ENCODE measurements at places on chromosomes 1 and 21.

DNA sequence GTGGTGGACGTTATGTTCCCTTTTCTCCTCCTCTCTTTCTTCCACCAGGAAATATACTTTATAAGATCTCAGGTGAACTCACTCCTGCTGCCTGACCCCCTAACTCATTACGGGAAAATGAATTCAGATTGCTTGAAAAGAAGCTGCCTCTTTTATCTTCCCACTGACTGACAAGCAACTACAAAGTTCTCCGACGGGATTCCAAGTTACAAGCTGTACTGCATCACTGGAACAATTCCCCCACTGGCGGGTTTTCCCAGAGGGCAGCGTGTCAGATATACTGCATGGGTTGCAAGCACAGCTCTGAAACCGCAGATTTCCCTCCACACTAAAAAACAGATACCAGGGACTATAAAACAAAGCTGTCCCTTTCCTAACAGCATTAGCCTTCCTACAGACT, 390.6 kb downstream of the KCTD3 start:
- DNase-seq = no peak

DNA sequence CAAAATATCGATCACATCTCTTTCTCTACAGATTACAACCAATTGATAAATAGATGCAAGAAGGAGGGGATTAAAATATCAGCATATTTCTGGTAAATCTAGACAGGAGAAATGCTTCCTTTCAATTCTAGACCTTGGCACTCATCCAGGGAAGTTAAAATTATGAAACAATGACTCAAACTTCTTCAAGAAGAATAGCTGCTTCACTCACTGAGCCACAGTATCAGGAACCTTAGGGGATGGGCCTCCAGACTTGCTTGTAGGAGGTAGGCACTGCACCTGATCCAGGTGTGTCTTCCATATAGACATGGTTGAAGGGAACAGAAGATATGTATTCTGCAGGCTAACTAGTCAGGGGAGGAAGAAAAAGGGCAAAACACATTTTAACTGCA, 9.8 kb downstream of the SLAMF7 start:
- no peak for DNase-seq

GRCh38 chr1:155255243-155256007, at the start of gene ENTREP3:
Gene ENTREP3 (minus strand): TSS chr1:155255483. CDS start chr1:155254877, 606 bp downstream.
- DNase-seq = peak; percentile 89

- no peak for DNase-seq
Measured at GRCh38 chr1:230836347-230836746, 32.0 kb downstream of the C1orf198 start.

DNA sequence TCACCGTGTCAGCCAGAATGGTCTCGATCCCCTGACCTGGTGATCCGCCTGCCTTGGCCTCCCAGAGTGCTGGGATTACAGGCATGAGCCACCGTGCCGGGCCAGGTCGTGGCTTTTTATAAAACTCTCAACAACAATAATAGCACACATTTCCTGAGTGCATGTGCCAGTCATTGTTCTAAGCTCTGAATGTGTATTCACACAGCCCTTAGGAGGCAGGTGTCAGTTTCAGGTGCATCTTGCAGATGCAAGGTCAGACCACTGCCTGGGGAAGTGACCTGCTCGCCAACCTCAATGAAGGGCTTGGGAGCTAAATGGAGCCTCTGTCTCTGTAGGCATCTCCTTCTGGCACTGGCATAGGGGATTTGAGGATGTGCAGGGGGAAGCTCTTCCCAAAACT, 1.6 kb upstream of the LEFTY2 start:
- no peak for DNase-seq

- no peak for DNase-seq
Measured at GRCh38 chr1:167033646-167034045, 44.6 kb downstream of the MAEL start.

- DNase-seq = no peak
Measured at GRCh38 chr1:176670853-176671252, 207.9 kb downstream of the PAPPA2 start.

GRCh38 chr1:91776068-91776794, 109.7 kb downstream of the TGFBR3 start:
- no peak for DNase-seq

DNA sequence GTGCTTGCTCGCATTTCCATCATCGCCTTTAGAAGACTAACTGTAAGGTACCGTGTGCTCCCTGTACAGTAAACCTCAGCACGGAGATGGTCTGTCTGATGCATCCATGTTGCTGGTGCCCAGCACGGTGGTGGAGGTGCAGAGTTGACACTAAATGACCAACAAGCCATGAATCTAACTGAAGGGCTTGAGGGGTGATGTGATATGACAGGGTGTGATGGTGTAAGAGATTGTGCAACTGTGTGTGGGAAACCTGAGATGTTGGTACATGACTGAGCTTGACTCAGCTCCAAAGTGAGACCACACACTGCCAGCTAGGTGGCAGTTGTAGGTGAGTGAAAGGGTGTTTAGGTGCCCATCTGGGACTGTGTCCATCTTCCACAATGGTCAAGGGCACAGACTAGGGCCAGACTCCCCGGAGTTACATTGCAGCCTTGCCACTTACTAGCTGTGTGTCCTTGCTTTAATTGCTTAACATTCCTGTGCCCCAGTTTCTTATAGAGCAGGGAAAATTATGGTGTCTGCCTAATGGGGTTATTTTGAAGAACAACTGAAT, 21.4 kb downstream of the SLC2A1 start:
- DNase-seq = no peak

DNA sequence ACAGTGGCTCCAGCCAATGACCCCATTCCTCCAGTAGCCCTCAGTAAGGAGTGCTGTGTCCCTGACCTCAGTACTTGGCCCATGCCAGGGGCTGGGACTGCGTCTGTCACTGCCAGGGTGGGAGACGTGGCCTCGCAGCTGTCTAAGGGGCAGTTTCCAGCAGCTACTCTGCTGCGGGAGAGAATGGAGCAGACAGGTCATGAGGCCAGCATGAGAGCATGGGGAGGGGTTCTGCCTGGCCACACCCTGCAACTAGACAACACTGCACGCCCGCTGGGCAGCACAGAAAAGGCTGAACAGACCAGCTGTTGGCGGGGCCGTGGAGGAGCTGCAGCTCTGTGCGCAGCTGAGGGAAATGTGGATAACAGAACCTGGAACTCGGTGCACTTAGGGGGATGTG, 91.6 kb upstream of the COL6A1 start:
- peak; percentile 28 for DNase-seq

GRCh38 chr1:243996223-243996622, 54.9 kb upstream of the ZBTB18 start:
- DNase-seq = no peak

DNA sequence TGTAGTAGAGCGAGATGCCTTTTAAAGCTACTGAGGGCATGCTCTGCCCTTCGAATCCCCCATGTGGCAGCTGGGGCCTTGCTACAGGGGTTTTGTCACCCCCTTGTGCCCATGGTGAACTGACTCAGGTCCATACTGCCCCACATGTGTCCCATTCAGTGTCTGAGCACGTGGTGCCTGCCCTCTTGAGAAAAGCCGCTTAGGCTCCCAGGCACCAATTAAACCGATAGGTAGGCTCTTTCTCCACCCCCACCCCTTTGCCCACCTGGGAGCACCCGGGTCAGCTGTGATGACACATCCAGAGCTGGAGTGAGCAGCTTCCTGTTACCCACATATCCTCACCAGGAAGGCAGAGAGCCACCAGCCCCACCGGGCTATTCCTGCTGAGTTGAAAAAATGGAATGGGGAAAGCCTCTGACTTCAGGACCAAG, 30.5 kb downstream of the TMCC2 start:
- peak; percentile 34 for DNase-seq

DNA sequence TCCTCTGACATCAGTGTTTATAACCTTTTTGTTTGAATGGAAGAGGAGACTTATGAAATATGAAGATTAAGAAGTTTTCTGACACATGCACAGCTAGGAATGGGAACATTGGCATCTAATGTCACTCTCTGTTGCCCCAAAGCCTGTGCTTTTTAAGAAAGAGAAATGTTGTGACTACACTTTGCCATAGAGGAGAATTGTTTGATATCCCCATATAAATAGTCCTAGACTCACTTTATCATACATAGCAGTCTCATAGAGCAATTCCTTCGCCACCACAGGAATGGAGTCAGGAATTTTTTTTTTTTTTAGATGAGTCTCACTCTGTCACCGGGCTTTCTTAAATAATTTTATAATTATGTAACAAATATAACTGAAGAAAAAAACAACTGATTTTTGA, 1.5 kb downstream of the KRTAP21-3 start:
- DNase-seq = no peak

DNA sequence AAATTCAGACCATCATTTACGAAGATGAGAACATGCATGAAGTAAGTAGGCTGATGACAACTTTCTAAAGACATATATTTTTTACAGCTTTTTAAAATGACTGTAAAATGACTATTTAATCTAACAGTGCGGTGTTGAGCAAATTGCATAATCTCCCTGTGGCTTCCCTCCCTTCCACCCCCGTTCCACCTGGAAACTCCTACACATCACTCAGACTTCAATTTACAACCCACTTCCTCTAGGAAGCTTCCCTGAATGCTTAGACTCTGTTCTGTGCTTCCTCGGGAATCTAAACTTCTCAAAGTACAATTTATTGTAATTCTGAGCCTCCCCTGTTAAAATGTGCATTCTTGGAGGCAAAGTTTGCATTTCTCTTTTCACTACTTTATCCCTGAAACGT, 354.9 kb downstream of the DPYD start:
- no peak for DNase-seq

GRCh38 chr1:39144924-39145323, 59.6 kb upstream of the MACF1 start:
- DNase-seq = no peak

GRCh38 chr1:165827268-165828102, at the start of gene UCK2:
Gene UCK2 (plus strand): TSS chr1:165827614. CDS start chr1:165827834, 220 bp downstream.
- DNase-seq = peak; percentile 90

GRCh38 chr21:34649400-34649799, 19.4 kb upstream of the CLIC6 start:
- no peak for DNase-seq

- no peak for DNase-seq
Measured at GRCh38 chr1:156696755-156697154, 8.6 kb downstream of the CRABP2 start.

GRCh38 chr1:185314411-185314810, 2.6 kb downstream of the IVNS1ABP start:
- DNase-seq = no peak

GRCh38 chr1:212944229-212944901, 6.0 kb upstream of the VASH2 start:
- no peak for DNase-seq

DNA sequence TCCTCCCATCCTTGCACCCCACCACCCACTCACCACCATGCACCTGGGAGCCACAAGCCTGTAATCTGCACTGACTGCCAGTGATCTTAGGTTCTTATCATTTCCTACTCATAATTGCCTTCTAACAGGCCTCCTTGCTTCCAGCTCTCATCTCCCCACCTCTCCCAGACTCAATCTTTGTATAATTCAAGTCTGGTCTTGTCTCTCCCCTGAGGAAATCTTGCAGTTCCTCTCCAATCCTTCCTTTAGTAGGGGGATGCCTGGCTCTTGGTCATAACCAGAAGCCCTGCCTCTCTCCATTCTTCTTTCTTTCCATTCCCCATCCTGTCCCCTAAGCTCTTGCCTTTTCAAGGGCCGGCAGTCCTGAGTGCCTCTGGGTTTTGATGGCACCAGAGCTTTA, 27.8 kb downstream of the PIGM start:
- DNase-seq = no peak

GRCh38 chr1:85379203-85380136, 85.5 kb downstream of the DDAH1 start:
- no peak for DNase-seq

DNA sequence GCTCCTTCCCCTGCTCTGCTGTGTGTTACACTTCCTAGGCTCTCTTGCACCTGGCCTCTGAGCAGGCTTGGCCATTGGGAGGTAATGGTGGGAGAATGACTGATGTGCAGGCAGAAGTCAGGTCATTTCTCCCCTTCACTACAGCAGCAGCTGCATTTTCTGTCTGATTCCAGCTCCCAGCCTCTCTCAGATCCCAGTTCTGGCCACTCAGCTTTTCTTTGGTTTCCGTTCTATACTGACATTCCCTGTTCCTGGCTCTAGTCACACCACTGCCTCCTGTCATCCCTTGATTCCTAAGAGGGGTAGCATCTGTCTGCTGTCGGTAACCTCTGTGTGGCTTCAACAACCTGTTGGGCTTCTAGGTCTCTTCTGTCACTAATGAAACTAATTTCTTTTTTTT, 127.7 kb upstream of the HOOK1 start:
- DNase-seq = no peak

GRCh38 chr1:190179817-190180216, 297.8 kb downstream of the BRINP3 start:
- no peak for DNase-seq

DNA sequence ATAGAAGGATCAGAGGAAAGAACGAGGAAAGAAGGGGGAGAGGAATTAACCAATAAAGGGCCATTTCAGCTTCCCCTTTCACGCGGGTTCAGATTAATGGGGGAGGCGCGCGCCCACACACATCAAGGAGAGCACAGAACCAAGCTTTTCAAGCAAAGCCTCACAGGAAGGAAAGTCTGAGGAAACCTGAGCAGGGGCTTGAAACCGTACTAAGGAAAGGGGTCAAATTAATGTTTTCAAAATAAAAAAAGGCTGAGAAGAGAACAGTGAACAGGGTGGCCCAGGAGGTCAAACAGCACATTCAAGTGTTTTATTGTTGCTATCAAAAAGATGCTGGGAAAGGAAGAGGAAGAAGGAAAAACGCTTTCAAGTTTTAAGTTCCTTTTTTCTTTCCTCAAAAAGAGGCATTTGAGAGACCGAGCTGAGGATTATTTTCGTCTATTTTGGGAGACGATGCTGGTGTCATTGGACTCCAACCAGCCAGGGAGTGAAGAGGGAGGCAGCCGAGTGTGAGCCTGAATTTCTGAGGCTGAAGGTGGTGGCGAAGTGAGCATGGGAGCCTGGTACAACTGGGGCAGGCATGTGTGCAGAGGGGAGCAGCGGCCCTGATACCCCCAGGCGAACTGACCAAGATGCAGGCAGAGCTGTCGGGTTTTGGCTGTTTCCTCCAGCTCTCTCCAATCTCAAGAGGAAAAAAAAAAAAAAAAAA, 88.4 kb downstream of the PROX1 start:
- DNase-seq = no peak

GRCh38 chr1:221709854-221710253, 32.0 kb downstream of the DUSP10 start:
- DNase-seq = no peak

GRCh38 chr1:191618181-191618580, 540.1 kb upstream of the RGS18 start:
- DNase-seq = no peak

GRCh38 chr1:8790478-8790877, 27.0 kb downstream of the RERE start:
- no peak for DNase-seq

GRCh38 chr1:81042225-81042624, 758.5 kb upstream of the ADGRL2 start:
- DNase-seq = no peak

GRCh38 chr1:203327684-203328457, 22.6 kb downstream of the BTG2 start:
- peak; percentile 65 for DNase-seq

GRCh38 chr1:174018565-174018964, 3.6 kb downstream of the RC3H1 start:
- DNase-seq = no peak

- no peak for DNase-seq
Measured at GRCh38 chr1:170284016-170284415, 138.3 kb downstream of the NTMT2 start.

- DNase-seq = no peak
Measured at GRCh38 chr1:167371030-167371429, 147.3 kb downstream of the CD247 start.

GRCh38 chr1:62175568-62176179, 19.0 kb upstream of the L1TD1 start:
- peak; percentile 54 for DNase-seq

Measured in AG08395 (cell line).